Hematopoietic multipotent progenitor cell treated with erythropoietin and hydrocortisone succinate and interleukin-3 and kit ligand, for 6 days (in vitro differentiated cells): ENCODE measurements at places on chromosomes 11 and 22.
A peak's percentile ranks its signal among the peaks of the same experiment; 100 is the strongest.

DNA sequence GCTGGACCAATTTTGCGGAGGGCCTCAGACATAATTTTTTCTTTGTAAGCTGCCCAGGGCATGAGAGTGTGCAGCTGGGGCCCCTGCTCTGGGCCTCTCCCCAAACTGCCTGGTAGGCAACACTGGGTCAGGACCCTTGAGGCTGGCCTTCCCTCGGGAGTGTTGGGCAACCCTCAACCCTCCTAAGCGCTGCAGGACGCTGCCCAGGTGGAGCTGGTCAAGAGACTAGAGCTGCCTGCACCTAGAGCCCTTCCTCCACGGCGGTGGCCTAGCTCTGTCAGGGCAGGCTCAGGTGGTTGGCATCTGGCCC lies 505 bp upstream of the TMEM132A start:
- no peak for DNase-seq

GRCh38 chr11:116194156-116194904 lies 578.5 kb downstream of the BUD13 start:
- DNase-seq, result no peak

DNA sequence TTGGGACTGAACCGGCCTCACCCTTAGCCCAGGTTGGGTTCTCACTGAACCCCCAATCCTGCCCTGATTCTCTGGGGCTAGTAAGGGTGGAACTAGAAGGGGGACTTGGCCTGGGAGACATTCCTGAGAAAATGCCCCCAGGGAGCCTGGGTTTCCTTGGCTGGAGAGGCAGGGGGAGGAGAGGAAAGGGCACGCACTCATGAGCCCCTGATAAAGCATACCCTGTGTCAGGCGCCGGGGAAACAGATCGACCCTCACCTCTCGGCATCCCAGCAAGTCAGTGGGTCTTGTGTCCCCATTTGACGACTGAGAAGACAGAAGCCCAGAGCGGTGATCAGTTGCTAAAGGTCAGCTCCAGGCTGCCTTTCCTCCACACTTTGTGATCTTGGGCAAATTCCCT lies 47.7 kb upstream of the RTL6 start:
- no peak for DNase-seq

GRCh38 chr22:43792905-43793304 lies 19.2 kb downstream of the EFCAB6 start:
- no peak for DNase-seq

DNA sequence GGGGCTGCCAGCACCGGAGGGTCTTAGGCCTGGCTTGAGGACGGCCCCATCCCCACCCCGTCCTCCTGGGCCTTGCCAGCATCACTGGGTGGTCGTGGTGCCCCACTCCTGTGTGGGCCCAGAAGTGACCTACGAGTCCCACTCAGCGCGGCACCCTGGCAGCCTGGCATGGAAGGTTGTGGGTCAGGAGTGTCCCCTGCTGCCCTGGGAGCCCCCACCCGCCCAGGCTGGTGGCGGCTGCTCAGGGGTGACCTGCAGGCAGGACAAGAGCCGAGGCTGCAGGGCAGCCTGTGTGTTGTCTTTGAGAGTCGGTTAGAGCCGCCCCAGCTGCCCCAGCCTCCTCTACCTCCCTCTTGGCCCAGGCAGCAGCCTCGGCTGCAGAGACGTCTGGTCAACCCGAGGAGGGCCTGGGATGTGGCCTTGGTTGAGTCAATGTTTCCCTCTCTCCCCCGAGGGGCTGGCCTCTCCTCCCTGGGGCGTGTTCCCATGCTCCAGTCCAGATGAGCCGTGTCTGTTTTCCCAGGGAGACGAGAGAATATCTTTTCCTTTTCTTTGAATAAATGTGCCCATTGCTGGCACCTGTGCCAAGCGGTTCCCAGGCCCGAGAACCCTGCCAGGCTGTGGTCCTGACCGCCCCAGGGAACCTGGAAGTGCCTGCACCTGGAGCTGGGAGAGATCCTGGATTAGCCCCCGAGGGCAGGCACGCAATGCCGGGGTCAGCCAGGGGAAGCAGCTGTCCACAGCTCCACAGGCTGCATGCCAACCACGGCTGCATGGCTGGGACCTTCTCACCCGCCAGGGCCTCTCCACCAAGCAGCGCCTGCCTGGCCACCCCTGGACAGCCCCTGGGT lies 35.7 kb upstream of the MUC5AC start:
- no peak for DNase-seq

- peak; percentile 68 for DNase-seq
Measured at GRCh38 chr22:23533328-23533762, 46.7 kb downstream of the IGLL1 start.
